Activated CD4-positive, alpha-beta T cell treated with anti-CD3 and anti-CD28 coated beads, Interleukin-2, amount 10 ng/mL, durations not matched to agents 7 days and 5 days (primary cell): ENCODE measurements at places on chromosomes 6 and 20. TPM values are rescaled to one million over a fixed set of nuclear protein-coding genes. Genes with fewer than 3 reads are reported as not detected.

GRCh38 chr6:118644007-118644406 is 7.4 kb downstream of the CEP85L start:
- no peaks in the 10 kb centered on the region for H3K27me3 ChIP-seq
- no peak for DNase-seq
- H3K4me1 ChIP-seq, result peaks cover 41% of the 10 kb centered on the region

GRCh38 chr6:16236631-16237199 is 1.7 kb upstream of the GMPR start:
- H3K36me3 ChIP-seq, result no peaks in the 10 kb centered on the region
- peaks cover 27% of the 10 kb centered on the region for H3K4me1 ChIP-seq
- DNase-seq, result no peak
- peaks cover 29% of the 10 kb centered on the region for H3K27me3 ChIP-seq

Gene EFCAB8
- total RNA-seq, result 1.2 TPM

GRCh38 chr6:113995634-113996033 is 24.7 kb upstream of the HDAC2 start:
- no peak for DNase-seq
- H3K4me1 ChIP-seq, result no peaks in the 10 kb centered on the region
- no peak overlapping the region for H3K27ac ChIP-seq
- no peaks in the 10 kb centered on the region for H3K36me3 ChIP-seq
- peaks cover 19% of the 10 kb centered on the region for H3K27me3 ChIP-seq
